ENCODE measurements at places on chromosomes 6 and 20. TPM values are rescaled to one million over a fixed set of nuclear protein-coding genes. Genes with fewer than 3 reads are reported as not detected.
A peak's percentile ranks its signal among the peaks of the same experiment; 100 is the strongest.

- DNase-seq, result no peak
Observed at GRCh38 chr20:50633361-50633760, 58.0 kb downstream of the RIPOR3 start.

The OR2B6 gene
- polyA plus RNA-seq, result 0.42 TPM

DNA sequence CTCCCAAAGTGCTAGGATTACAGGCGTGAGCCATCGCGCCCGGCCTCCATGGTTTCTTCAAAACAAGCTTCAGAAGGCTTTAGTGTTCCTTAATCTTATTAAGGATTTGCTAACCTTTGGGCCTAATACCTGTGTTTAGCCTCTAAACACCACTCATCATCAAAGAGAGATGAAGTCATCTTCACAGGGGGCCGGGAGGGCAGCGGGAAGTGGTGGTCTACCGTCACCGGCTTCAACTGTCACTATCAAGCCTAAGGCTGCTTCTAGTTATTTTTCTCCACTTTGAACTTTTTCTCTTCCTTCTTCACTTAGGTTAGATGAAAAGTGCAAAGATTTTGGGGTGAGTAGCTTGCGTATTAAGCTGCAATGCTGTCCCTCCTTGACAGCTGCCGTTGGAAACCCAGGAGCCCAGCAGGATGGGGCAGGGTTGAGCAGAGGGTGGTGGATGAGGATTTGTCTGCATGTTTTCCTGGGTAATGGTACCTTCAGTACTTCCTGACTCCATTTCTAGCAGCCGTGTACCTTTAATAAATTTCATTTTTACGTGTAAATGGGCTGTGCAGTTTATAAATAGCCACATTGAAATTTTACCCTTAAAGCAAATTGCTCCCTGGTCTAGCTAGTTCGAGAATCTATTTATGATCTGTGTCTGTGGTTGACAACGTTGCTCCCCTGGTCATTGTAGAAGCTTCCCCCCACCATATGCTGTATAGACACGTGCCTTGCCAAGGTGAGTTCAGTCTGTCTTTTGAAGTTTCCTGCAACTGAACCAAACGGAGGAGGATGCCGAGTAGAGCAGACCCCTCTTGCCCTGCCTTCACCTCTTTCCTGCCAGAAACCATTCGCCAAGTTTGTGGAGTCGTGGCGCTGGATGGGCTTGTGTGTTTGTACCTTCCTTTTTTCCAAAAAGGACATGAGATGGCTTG, 64.8 kb downstream of the SYNJ2 start:
- no peak for DNase-seq

DNA sequence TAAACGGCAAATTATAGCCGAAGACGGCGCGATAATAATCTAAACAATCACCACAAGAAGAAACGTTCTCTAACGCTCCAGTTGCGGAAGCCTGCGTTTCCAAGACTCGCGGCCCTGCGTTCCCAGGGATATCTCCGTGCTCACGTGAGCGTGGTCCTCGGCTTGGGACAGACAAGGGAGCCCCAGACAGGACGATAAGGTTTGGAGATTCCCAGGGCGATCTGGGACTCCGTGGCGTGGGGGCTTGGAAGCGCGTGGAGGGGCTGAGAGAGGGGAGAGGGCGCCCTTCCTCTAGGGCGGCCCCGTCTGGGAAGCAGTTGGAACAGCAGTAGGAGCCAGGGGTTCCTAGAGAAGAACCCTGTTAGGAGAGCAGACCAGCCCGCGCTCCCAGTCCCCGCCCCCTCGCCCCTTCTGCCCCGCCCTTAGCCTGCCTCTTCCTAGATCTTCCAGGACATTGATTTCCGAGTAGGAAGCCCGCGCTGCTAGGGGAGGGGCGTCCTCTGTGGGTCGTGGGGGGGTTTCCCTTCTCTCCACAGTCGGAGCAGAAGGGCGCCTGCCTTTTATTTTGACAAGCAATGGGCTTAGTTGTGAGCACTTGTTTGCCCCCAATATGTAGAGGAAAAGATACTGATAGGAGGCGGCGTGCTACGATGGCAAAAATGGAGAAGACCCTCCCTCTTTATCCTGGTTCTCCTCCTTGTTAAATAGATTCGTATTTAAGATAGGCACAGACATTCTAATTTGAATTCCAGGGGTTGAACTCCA, 10.6 kb downstream of the NRN1 start:
- DNase-seq, result peak; percentile 88

DNA sequence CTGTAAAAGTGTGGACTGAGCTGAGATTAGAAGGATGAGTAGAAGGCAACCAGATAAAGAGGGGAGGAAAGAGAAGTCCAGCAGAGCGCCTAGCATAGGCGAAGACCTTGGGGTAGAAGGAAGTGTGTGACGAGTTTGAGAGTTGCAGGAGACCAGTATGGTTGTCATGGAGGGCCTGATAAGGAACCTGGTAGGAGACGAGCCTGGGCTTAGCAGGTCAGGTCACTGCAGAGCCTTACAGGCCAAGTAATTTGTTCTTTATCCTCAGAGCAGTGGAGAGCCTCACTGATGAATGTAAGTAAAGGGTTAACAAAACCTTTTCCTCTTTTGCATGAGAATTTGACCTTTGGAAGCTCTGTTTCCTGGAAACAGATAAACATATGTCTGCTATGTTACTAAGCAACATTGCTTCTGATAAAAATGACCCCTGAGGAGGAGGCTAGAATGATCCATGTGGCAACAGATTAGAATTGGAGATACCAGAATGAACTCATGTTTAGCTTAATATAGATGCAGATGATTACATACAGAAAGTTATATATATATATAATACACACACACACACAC, 2.9 kb upstream of the TMEM74B start:
- no peak for DNase-seq

All from SK-N-SH (cell line).